ENCODE measurements at places on chromosomes 12 and 14.

DNA sequence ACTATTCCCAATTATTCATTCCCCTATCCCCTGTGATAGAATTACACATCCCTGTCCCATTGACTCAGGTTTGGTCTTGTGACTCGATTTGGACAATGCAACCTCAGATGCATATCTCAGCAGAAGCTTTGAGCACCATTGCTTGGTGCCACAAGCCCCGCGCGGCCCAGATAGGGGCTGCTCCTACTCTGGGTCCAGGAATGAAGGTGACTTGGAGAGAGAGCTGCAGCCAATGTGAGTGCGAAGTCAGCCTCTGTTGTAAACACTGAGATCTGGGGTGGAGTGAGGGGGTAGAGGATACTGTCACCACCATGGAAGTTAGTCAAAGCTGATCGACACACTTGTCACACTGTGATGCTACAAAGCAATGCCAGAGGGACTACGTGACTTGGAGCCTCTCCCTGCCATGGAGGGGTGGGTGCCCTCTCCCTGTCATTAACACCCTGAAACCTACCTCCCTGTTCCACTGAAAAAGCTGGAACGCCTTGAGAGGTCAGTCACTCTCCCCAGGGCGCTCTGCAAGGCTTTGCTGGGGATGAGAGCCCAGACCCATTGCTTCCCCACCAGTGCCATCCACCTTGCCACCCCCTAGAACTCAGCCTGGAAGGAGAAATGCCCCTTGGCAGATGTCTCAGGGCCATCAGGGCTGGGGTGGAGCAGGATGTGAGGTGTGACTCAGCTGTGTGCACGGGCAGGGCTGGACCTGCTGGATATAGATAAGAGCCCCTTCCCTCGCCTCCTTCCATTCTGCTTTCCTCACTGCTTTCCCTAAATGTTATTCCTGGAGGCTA lies 6.6 kb upstream of the PLEK2 start:
- DNase-seq = no peak

DNA sequence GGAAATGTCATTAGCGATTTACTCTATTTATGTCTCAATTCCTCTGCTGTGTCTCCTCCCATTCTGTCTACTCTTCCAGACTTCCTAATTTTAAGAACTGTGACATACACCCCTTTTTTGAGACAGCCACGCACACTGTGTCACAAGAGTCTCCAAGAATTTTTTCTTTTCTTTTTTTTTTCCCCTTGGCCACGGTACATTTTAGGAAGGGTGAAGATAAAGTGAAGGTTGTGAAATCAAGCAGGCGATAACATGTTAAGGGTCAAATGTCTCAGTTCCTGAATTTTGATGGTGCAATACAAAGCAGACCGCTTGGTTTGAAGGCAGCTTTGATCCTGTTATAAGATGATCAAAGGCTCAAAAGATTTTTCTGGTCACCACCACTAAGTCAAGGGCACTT lies 4.3 kb downstream of the OLR1 start:
- no peak for DNase-seq

DNA sequence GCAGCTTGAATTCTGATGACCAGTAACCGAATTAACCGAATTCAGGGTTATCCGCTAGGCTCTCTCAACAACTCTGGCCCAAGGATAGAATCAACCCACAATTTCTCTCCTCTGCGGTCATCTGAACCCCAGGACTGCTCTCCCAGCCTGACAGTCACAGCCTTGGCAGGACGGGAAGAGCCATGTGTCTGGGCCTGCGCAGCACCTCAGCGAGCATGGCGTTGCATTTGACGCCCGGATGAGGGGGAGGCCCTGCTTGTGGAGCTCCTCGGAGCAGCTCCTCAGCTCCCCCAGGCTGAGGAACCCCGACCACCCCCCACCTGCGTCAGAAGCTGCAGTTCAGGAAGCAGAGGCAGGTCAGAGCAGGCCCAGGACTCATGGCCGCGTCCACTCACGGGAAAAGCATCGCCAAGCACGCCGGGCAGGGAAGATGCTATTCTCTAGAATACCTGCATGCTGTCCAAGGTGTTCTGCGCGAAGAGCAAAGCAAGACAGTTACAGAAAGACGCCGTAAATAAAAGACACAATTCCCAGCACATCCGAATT lies 131.1 kb downstream of the PIWIL1 start:
- DNase-seq = no peak

- DNase-seq = no peak
Measured at GRCh38 chr12:26846416-26846815, 13.4 kb upstream of the ITPR2 start.

- no peak for DNase-seq
Measured at GRCh38 chr12:27843714-27844245, 63.7 kb upstream of the MANSC4 start.

DNA sequence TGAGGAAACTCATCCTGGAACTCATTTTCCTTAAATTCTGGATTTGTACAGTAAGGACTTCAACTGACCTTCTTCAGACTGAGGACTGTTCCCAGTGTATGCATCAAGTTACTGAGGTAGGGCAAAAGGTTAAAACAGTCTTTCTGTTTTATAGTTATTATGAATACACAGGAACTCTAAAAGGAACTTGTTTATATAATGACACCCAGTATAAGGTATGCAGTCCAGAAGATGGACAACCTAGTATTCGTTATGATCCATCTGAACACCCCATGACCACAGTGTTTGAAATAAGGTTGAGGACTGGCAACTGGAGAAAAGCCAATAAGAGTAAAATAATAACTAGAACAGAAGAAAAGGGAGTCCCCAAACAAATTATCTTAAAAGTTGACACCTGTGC lies 779.9 kb upstream of the TMEM132C start:
- no peak for DNase-seq

DNA sequence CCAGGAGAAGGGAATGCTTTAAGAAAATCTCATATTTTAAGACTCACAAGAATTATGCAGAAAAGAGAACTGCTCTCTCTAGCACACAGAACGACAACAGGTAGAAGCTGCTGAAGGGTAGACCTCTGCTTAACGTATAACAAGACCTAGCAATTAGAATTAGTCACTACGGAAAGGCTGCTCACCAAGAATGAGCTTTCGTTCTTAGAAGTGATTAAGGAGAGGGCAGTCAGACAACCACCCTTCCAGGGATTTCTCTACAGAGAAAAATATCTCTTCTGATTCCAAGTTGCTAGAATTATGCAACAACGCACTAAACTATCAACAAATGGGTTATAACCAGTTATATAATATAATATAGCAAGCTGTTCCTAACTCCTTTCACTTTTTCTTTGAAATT lies 18.6 kb downstream of the LRIG3 start:
- DNase-seq = no peak
